ENCODE measurements at places on chromosomes 13 and 19.

- no peak for DNase-seq
These were observed 122.7 kb downstream of the AKAP11 start for GRCh38 chr13:42394711-42395085.

DNA sequence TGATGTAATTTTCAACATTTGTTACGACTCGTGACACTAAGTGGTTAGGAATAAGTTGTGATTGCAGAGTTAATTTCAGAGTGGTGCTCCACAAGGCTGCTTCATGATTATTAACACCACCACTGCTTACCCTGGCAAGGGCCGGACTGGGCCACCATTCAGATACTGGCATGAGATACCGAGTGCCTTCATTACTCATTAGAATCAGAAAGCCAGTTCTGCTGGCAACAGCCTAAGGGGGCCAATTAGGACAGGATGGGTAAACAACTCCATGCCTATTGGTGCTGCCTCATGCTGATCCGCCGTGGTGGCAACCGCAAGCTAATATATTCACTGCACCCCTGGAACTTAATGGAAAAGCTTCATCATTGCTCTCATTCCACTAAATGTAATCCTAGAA is 575.1 kb downstream of the EFNB2 start:
- DNase-seq: no peak

GRCh38 chr19:52230685-52231084 is 38.7 kb upstream of the ZNF766 start:
- DNase-seq: no peak

- no peak for DNase-seq
These were observed 10.4 kb downstream of the DEDD2 start for GRCh38 chr19:42206871-42207755.

DNA sequence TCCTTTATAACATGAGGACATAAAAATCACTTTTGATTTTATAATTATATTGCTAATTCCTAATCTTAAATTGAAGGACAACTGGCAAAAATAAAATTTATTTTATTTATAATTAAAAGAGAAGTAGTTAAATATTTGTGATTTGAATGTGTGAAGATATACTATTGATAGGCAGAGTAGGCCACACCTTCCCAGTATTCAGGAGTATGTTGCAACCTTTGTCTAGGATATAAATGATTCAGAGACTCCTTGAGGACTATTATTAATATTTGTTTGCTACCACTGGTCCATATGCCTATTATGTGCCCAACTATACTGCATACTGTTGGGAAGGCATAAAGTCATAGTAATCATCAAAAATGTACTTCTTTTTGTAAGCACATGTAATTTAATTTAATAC is 94.2 kb downstream of the CDADC1 start:
- DNase-seq: no peak

DNA sequence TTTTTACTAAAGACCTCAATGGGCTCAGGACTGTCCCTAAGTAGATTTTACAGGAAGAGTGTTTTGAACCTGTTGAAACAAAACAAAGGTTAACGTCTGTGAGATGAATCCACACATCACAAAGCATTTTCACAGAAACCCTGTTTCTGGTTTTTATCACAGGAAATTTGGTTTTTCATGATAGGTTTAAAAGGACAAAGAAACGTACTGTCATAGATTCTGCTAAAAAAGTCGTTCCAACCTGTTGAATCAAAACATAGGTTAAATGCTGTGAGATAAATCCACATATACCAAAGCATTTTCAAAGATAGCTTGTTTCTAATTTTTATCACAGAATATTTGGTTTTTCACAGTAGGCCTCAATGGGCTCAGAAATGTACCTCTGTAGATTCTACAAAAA is 1531.0 kb downstream of the UQCRFS1 start:
- DNase-seq: no peak

- DNase-seq: peak; percentile 51
These were observed 1.8 kb upstream of the SPRY2 start for GRCh38 chr13:80342471-80343371.

DNA sequence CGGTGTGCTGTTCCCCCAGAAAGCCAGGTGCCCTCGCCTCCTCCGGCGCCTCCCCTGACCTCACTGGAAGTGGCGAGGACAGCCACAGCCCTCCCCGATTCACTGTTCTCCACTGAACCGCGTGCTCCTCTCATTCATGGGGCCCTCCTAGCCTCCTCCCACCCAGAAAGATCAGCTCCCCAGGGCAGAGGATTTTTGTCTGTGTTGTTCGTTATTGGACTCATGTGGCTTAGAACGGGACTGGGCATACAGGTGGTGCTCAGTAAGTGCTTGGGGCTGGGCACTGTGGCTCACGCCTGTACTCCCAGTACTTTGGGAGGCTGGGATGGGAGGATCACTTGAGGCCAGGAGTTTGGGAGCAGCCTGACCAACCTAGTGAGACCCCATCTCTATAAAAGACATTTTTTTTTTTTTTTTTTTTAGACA is 3.8 kb downstream of the PRTN3 start:
- no peak for DNase-seq

DNA sequence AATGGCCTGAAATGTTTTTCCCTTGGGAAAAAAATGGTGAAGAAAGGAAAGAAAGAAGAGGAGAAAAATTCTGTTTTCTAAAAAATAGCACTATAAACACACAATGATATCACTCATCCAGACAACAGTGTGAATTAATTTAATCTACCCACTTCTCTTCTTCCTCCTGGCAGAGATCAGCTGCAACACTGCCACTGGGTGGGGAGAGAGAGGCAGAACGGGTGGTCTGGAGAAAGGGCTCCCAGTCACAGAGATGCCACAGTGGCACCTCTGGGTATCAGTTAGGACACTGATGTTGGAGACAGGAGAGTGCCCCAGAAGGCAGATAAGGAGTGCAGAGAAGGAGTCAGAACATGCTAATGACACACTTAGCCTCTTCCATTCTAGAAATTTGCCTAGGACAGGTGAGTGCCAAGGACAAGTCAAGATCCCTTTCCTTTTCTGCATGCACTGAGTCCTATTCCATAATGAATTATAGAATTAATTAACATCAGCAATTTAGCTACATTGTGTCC is 168.6 kb downstream of the SUCLA2 start:
- DNase-seq: no peak

DNA sequence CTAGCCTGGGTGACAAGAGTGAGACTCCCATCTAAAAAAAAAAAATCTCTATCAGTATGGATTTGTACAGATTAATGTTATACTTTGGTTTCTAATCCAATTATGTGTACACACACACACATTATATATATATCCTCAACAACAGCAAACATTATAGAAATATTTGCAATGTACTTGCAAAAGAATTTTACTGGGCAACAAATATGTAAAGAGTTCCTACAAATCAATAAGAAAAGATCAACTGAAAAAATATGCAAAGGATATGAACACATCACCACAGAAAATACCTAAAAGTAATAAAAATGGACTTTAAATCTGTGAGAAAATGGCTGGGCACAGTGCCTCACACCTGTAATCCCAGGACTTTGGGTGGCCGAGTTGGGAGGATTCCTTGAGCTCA is 40.9 kb upstream of the NFIC start:
- DNase-seq: no peak

Data from stimulated activated CD4-positive, alpha-beta T cell treated with anti-CD3 and anti-CD28 coated beads, Interleukin-1b, Interleukin-23, amount 100 ng/mL, for 24 hours (primary cell).